DMS 273 treated with DMSO at 0.1 percent for 48 hours (cell line): ENCODE measurements at places on chromosomes 4 and X.
A peak's percentile ranks its signal among the peaks of the same experiment; 100 is the strongest.

DNA sequence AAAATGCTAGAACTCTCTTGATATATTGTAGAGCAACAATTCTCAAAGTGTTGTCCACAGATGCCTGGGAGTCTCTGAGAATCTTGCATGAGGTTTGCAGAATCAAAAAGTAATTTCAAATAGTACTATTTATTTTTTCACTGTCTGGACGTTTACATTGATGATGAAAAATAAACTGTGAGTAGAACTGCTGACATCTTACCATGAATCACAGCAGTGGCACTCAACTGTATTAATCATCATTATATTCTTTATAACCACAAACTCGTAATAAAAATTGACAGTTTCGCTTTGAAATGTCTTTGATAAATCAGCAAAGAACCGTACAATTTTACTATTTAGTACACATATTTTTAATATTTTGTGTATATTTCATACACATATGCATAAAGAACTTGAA lies 94.5 kb downstream of the NAF1 start:
- DNase-seq = no peak

DNA sequence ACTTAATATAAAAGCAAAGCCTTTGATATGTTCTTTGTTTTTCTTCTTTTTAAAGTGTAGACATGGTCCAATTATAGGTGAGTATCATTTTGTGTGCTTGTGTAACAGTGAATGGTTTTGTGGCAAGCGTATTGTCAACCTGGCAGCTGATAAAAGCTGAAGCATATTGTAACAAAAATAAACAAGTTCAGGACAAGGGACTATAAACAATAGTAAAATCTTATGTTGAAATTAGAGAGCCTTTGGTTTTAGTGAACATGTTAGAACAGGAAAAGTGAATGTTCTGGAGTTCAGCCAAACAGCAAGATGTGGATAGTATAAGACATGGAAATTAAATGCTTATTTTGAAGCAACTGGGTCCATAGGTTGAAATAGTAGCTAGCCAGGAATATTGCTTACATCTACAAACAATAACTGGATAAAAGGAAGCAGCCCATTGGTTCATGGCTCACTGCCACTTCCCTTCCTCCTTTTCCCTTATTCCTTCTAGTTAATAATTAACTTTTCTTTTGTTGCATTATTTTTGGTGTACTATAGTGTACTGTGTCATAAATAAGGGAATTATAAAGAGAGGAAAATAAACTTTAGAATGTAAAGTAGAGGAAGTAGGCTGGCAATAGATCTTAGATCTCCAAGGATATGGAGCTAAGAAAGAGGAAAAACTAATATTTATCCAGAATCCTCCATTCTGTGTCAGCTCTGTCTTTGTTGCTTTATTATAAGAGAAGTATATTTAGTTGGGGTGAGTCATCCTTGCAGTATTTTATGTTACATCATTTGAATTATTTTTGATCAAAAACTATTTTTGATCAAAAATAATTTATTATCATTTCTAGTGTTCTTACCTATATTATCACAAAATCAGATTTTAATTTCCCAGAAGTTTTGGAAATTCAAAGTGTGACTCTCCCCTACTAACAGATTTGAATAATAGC lies 65.6 kb downstream of the MRPL1 start:
- DNase-seq = peak; percentile 3

- DNase-seq = no peak
Observed at GRCh38 chrX:13659063-13659462, 6.1 kb downstream of the TCEANC start.

DNA sequence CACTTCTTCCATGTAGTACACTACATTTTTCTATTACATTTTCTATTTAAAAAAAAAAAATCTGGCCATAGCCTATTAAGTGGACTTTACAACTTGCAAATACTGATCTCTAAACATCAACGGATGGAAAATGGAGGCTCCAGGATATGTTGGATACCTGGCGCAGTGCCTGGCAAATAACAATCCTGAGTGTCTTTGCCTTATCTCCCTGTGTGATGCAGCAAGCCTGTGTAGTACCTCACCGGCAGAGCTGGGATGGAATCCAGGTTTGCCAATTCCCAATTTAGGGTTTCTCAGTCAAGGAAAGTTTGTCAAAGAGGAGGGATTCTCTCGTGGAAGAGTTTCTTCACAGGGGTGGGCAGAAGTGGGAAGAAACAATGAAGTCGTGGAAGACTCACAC lies 93.2 kb downstream of the KDR start:
- DNase-seq = no peak

- DNase-seq = no peak
Observed at GRCh38 chr4:107631560-107631959, 88.5 kb downstream of the PAPSS1 start.

DNA sequence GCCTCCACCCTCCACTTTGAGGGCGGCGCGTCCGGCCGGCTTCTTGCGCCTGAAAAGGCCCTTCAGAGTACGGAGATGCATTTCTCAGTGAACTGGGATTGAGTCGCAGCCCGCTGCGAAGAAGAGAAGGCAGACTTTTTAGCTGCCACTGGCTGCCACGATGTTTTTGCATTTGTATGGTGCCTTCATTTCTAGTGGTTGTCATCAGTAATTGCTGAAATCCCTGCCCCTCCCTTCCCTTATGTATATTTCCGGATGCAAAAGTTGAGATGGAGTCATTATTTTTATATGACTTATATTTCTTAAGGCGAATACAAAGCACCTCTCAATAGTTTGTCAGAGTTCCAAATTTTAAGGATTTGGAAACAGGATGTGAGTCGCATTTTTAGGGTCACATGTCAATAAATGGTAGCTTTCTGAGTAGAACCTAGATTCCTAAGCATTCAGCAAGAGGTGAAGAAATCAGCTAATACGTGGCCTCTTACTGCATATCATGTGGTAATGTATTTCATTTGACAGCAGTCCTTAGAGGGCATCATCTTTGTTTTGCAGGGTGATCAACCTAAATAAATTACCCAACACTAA lies 658 bp downstream of the ATP6AP2 start:
- no peak for DNase-seq

DNA sequence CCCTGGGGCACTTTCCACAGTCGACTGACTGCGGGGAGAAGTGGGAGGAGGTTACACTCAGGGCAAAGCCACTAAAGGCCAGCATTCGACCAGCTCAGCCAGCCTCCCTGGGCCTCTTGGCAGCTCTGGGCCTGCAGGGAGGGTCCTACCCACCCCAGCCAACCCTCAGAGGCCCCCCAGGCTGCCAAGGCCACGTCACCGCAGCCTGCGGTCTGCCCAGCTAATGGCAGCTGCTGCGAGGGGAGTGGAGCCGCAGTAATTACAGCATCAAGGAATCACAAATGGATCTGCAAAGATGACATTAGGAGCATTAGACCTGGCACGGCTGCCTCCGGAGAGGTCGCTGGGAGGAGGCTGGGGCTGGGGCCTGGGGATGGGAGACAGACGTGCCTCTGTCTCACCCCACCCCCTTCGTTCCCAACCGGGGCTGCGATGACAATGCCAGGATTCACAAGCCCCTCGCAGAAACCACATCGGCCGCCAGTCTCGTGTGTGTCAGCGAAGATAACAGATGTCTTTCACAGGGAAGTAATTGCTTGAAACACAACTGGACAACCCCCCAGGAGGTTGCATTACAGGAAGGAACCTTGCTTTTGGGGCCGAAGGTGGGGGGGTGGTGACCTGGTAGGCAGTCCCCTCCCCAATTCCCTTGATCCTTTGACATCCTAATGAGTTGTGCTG lies 367.6 kb downstream of the BCOR start:
- DNase-seq = no peak

- no peak for DNase-seq
Observed at GRCh38 chr4:136737066-136737465, 795.2 kb downstream of the PCDH18 start.

DNA sequence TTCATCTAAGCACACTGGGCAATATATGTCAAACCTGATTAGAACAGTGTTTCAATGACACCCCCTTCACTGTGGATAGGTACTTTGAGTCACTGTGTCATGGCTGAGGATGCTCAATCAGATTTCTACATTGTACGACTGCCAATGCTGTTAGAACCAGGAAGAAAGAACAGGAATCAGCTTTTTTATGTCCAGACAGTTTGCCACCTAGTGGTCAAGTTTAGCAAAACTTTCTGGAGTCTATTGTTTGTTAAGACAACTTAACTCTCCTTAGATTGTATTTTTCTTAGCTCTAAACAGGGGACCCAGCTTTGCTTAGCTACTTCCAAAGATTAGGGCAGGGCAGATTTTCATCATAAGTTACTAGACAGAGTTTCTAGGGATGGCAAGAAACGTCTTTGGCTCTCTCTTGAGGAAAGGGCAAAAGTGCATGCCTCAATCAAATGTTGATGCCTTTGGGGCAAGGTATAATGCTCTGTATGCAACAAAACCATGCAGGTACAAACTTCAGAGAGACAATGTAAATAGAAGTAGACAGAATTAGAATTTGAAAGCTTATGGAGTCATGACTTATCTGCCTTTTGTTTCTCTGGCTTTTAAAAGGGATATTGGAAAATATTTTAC lies 40.5 kb upstream of the BMP3 start:
- peak; percentile 1 for DNase-seq

- no peak for DNase-seq
Observed at GRCh38 chr4:86508436-86508835, 85.7 kb upstream of the PTPN13 start.

DNA sequence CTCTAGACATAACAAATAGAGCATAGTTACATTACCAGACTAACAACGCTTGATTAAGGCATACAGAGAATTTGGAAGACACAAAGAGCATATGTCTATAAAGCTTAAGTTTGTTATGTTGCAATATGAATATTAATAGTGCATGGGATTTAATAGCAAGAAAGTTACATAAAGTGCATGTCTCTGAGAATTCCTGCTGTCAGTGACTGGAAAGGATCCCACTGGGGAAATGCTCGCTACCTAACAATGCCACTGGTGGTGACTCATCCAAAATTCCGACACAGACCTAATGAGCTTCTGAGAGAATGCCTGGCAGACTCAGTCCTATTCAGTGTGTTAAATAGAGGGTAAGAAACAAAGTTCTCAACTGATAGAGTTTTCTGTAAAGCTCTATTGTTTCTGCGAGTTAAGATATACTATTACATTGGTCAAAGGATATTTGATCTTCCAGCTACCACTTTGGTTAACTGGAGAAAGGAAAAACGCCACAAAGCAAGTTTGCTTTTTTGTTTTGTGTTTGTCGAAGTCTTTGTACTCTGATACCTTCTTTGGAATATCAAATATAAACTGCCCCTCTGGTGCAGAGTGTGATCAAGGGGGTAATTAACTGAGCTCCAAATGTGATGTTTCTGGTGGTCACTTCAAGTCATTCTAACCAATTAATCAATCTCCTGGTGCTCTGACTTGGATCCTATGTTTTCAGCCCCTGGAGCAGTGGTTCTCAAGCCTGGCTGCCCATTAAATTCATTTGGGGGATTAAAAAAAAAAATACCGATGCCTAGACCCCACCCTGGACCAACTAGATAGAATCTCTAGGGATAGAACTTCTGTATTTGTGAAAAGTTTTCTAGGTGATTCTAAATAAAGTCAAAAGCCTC lies 107.9 kb downstream of the PALLD start:
- no peak for DNase-seq

- DNase-seq = peak; percentile 7
Observed at GRCh38 chr4:22235698-22236097, 280.2 kb downstream of the ADGRA3 start.

DNA sequence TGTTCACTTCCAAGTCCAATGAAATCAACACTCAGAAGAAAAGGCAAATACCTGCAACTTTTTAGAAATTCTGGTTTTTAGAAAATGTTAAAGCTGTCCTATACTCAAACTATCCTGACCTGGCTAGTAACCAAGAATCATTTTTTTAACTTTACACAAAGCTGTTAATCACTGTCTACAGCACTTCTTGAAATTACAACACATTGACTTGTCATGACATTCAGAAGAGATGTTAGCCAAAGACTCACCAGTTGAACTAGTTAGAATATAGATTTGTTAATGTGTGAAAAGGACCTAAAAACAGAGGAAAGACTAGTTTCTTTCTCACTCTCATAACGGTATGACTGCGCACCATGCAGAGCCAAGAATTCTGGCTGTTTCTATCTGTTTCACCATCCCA lies 98.8 kb downstream of the COX18 start:
- no peak for DNase-seq

GRCh38 chr4:12897954-12898353 lies 586.2 kb downstream of the RAB28 start:
- DNase-seq = no peak

GRCh38 chr4:187608001-187608421 lies 387.6 kb upstream of the ZFP42 start:
- no peak for DNase-seq

DNA sequence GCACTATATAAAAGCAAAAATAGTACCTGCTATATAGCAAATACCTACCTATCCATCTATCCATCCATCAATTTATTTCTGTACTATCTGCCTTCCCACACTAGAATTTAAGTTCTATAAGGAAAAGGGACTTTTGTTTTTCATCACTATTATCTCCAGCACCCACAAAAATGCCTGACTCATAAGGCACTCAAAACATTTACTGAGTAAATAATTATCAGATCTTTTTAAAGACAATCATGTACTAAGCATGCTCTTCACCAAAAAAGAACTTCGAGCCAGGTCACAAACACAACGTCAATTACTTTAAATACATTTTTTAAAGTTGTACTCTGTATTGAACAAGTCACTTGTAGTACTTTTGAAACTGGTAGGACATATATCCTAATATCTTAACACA lies 119.9 kb downstream of the FBXW7 start:
- DNase-seq = no peak

- no peak for DNase-seq
Observed at GRCh38 chrX:109875831-109876230, 127.1 kb upstream of the TMEM164 start.

DNA sequence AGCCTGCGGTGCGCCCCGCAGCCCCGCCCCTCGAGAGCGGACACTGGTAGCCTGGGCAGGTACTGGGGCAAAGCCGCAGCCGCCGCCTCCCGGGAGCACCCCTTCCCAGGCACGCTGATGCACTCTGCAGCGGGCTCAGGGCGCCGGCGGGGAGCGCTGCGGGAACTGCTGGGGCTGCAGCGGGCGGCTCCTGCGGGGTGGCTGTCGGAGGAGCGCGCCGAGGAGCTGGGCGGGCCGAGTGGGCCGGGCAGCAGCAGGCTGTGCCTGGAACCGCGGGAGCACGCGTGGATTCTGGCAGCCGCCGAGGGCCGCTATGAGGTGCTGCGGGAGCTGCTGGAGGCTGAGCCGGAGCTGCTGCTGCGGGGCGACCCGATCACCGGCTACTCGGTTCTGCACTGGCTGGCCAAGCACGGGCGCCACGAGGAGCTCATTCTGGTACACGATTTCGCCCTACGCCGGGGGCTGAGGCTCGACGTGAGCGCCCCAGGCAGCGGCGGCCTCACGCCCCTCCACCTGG lies 401 bp downstream of the SOWAHD start:
- DNase-seq = no peak
